Stimulated activated naive CD8-positive, alpha-beta T cell treated with anti-CD3 and anti-CD28 coated beads, Interleukin-15, Interleukin-2, amounts not matched to agents 100 U/mL and 50 U/mL, for 24 hours (primary cell): ENCODE measurements at places on chromosomes 1 and 21.

GRCh38 chr1:51305371-51305823 lies 25.0 kb downstream of the TTC39A start:
- DNase-seq = no peak

GRCh38 chr21:31865429-31865970 lies 7.3 kb upstream of the HUNK start:
- no peak for DNase-seq

GRCh38 chr1:154091706-154092105 lies 63.2 kb downstream of the NUP210L start:
- no peak for DNase-seq

GRCh38 chr1:170370087-170370486 lies 161.9 kb upstream of the GORAB start:
- no peak for DNase-seq

DNA sequence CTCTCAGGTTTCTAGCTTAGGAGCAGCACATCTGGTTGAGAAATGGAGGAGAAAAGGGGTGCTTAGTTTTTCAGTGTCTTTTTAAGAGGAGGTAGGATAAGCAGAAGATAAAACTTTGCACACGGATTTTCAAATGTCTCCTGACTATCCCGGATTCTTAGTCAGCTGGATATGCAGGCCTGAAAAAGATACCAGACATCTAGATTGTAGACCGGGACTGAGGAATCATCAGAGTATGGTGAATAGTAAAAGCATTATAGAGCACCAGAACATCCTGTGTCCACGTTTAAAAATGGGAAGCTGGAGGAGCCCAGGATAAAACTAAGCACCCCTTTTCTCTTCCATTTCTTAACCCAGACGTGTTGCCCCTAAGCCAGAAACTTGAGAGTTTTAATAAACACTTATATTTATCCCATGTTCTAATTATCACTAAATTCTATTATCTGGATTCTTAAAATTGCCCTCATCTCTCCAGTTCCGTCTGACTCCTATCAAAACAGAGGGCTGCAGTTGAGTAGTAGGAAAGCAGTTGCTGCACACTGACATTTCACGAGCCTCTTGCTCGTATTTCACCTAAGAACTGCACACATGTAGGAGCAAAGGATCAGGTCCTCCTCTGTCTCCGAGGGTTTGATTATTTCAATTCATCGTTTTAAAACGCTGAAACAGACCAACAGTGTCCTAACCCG lies 609 bp downstream of the PIGK start:
- no peak for DNase-seq

- DNase-seq = no peak
Measured at GRCh38 chr1:201312298-201312697, 29.0 kb downstream of the PKP1 start.

DNA sequence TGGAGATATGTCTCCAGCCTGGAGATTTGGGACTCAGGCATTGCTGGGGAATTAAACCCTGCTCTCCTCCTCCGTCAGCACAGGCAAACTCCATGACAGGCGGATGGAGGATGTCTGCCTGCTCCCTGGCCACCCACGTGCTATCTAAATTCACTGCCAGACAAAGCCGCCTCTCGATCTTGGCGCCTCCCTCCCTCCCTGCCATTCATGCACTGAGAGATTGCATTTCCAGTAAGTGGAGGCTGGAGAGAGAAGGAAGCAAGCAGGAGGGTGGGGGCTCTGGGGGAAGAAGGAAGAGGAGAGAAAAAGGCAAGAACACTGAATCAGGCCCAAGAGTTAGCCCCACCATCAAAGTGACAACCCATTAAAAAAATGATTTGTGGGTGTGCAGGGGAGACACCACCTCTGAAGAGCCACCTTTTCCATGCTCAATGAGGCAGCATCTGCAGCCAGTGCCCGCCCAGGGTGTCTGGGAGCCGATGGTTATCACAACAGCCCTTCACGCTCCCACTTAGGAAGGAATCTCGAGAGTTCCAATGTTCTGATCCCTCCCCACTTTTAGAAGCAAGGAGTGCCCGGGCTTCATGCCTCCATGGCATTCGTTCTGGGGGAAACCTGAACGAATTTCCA lies 183.0 kb downstream of the HIVEP3 start:
- DNase-seq = no peak

DNA sequence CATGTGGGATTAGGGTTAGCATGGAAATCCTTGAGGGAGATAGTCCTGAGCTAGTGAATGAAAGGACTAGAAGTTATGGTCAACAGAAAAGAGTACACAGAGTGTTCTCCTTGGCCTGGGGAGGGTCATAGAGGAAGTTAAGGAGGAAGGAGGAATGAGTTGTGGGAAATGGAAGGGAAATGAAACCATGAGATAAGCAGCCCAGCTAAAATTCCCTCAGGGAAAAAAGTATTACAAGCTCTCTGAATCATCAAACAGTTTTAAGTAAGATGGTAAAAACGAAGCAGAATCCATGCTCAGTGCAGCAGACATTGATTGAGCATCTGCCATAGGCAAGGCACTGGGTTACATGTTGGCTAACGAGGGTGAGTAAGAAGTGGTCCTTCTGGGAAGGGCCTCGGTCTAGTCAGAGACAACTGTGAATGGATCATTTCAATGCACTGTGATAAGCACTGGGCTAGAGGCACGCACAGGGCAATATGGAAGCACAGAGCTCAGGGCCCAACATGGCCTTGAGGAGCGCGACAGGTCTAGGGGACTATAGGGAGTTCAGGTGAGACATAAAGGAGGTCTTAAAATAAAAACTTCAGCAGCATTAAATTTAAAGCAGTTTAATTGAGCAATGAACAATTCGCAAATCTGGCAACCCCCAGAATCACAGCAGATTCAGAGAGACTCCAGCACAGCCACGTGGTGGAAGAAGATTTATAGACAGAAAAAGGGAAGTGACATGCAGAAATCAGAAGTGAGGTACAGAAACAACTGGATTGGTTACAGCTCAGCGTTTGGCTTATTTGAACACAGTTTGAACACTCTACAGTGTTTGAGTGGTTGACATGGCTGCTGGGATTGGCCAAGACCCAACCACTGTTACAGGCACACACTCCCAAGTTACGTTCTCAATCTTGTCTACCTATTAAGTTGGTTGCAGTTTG lies 219.5 kb downstream of the HLX start:
- DNase-seq = no peak

- no peak for DNase-seq
Measured at GRCh38 chr1:3403011-3403345, 51.5 kb upstream of the ARHGEF16 start.

DNA sequence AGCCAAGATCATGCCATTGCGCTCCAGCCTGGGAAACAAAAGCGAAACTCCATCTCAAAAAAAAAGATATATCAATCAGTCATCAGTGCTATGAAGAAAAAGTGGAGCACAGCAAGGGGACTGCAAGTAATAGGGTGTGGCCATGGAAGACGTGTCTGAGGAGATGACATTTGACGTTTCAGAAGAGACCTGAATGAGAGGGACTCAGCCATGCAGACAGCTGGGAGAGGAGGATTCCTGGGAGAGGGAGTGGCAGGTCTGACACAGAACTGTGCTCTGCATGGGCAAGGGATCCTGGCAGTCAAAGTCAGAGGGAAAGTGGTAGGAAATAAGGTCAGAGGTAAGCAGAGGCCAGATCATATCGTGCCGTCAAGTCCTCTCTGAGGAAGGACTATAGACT lies 3.3 kb downstream of the LAX1 start:
- no peak for DNase-seq

DNA sequence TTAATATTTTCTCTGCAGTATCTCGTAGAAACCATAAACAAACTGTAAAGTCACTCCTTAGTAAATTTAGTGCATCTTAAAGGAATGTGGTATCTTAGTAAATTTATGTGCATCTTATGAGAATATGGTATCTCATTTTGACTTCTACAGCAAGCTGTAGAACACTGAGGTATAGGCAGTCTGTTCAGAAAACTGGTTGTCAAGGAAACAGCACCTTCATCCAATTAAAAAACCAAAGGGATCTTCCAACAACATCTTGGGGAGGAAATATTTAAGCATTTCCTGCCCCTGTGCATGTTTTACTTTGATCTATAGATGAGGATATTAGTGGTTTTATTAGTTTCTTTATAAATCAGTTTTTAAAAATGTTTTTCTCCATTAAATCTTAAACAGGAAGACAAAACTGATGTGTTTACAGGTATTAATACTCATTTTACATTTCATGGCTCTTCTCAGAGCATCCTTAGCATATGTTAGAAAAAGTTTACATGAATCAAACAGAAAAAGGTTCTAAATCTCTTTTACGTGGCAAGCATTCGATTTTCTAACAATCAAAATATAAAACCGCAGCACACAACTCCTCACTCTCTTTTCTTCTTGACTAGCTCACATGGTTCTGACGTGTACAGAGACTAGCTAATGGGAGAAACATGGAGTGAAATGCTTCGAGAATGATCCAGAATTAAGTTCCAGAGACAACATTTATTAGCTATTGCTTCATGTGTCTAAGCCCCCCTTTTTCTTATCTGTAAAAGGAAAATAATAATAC lies 668.8 kb downstream of the PTPRC start:
- no peak for DNase-seq

DNA sequence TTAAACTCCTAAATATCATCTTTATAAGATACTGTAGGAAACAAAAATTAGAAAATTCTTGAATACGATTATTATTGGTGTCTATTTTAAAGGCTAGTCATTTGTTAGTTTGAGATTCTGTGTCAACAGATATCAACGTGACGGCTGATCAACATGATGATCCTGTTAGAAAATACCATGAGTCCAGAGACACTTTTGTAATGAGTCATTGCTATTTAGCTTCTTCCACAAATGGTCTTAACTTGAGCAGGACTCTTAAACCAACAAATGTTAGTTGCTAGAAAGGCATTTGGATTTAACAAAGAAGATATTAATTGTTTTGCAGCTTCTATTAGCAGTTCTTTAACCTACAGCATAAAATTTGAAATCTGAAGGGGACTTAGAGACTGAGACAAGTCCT lies 131.2 kb downstream of the TGFB2 start:
- no peak for DNase-seq

GRCh38 chr1:106912131-106912530 lies 144.3 kb upstream of the PRMT6 start:
- DNase-seq = no peak

- no peak for DNase-seq
Measured at GRCh38 chr1:112143871-112144441, 154.5 kb upstream of the KCND3 start.

GRCh38 chr1:10640843-10641553 lies 155.4 kb downstream of the CASZ1 start:
- DNase-seq = no peak

DNA sequence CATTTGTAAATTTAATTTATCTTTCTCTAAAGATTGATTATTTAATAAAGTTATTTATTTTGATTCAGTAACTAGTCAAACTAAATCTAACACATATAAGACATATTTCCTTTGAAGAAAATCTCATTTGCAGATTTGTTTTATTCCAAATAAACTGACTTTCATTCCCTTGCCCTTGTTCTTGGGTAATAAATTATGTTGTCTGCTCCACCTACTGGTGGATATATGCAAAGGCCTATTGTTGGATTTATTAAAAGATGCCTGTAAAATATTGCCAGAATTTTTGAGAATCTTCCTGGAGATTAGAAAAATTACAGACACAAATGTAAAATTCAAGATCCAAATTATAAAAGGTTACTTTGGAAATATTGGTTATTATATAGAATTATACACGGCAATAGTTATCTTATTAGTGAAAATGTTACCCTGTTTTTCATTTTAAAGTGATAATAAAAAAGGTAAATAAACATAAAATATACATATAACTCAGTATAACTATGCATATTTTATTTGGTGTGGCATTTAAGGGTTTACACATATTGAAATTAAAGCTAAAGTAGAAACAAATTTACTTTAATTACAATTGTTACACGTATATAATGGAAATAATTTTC lies 116.1 kb downstream of the SPATA17 start:
- DNase-seq = no peak

DNA sequence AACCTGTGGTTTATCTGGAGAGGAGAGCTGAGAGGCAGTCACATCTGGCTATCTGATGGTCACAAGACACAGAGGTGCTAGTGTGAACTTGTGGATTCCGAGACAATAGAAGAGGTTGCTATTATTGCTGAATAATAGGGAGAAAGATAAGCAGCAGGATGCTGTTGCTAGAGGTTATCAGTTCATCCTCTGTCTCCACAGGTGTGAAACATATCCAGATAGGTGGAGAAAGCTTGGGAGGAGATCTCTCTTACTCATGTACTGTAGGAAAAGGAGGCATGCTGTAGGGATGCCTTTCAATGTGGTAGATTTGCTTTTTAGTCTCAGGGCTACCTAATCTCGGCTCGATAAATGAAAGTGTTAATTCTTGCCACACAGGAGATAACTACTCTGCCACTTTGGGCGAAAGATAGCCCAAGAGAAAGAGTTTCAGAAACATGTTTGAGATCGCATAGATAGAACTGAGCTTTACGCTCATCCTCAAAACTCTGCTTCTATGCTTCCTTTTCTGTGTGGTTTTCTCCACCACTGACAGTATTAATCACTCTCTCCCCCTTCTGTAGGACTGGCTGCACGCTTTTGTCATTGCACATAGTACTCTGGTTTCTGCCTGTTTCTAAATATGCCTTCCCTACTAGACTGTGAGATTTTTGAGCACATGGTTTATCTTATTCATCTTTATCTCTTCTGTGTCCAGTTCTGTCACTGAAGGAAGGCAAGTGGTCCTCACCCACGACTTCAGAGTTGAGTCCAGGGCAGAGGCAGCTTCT lies 36.7 kb upstream of the PLXNA2 start:
- no peak for DNase-seq

- no peak for DNase-seq
Measured at GRCh38 chr21:44006017-44006619, 6.0 kb upstream of the TRAPPC10 start.

DNA sequence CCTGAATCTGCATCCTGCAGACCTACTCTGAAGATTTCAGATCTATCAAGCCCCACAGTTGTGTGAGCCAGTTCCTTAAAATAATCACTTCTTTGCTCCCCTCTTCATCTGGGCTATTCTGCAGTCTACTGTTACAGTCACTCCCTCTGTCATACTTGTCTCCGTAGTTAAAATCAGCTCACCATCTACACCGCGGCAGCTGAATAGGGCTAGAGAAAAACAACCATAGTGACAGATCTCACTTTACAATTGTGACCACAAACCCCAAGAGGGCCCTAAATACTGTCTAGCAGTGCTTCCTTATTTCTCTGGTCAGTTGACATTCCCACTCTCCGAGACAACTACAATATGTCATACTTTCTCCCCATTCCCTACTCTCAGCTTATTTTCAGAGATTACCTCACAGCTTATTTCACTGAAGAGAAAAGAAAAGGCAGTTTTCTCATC lies 12.9 kb downstream of the DESI2 start:
- DNase-seq = no peak
